ENCODE measurements at places on chromosomes 16 and 17.
A peak's percentile ranks its signal among the peaks of the same experiment; 100 is the strongest.

GRCh38 chr16:12314653-12315185 lies 338.2 kb downstream of the SNX29 start:
- DNase-seq: peak; percentile 39

- DNase-seq: peak; percentile 97
Measured at GRCh38 chr17:76371656-76372628, 12.5 kb upstream of the SPHK1 start.

GRCh38 chr16:89202422-89203215 lies 2.3 kb upstream of the SLC22A31 start:
- no peak for DNase-seq

DNA sequence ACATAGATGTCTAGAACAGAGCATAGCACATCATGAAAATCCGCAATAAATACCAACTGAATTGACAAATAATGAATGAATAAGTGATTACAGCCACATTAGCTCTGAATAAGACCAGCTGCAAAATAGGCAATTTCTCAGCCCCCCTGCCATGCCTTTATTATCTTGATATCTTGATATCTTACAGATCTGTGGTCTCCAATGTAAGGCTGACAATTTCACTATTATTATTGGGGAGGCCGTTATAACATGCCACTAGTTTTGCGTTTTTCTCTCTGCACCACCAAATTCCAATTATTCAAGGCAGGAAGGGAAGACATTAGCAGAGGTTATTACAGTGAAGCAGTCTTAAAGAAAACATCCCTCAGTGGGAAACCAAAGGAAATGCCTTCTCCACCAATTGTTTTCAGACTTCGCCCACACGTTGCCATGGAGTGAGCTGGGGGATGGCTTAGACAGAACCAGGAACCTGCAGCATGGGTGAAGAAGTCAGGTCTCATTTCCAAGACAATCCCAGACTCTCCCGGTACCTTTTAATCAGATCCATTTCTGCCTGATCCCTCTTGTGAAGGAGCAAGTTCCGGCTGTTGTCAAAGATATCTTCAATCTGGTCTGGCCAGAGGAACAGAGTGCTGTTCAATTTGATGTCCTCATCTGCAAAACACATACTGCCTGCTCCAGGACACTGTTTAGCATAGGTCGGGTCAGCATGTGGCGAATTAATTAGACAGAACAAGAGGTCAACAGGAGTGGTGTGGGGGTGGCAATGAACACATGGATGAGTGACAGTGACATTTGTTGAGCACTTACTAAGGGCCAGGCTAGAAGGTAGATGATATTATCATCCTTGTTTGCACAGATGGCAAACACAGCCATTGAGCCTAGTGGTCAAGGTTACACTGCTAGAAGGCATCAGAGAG lies 46.4 kb downstream of the DNAH3 start:
- DNase-seq: peak; percentile 59

GRCh38 chr16:11328172-11329070 lies 16.8 kb upstream of the RMI2 start:
- DNase-seq: peak; percentile 95

GRCh38 chr17:7893187-7893880 lies 4.7 kb downstream of the CHD3 start:
- no peak for DNase-seq

- no peak for DNase-seq
Measured at GRCh38 chr17:11204991-11205390, 36.0 kb upstream of the SHISA6 start.

- peak; percentile 84 for DNase-seq
Measured at GRCh38 chr17:49646391-49647255, 31.3 kb downstream of the SPOP start.

- DNase-seq: no peak
Measured at GRCh38 chr17:58325289-58325726, 3.3 kb downstream of the TSPOAP1 start.

DNA sequence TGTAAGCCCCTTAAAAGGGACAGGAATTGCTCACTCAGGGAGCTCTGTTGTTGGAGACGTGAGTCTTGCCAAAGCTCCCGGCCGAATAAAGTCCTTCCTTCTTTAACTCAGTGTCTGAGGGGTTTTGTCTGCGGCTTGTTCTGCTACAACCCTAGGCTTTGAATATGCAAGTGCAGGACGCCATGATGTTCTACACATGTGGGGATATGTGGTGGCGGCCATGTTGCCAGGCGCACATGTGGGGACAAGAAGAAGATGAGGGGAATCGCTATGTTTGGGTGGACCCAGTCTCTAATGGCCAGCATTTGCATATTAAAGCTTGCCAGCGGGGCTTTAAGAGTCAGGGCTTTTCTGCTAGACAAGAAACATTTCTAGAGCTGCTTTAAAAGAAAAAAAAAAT lies 96.8 kb upstream of the CA10 start:
- no peak for DNase-seq

DNA sequence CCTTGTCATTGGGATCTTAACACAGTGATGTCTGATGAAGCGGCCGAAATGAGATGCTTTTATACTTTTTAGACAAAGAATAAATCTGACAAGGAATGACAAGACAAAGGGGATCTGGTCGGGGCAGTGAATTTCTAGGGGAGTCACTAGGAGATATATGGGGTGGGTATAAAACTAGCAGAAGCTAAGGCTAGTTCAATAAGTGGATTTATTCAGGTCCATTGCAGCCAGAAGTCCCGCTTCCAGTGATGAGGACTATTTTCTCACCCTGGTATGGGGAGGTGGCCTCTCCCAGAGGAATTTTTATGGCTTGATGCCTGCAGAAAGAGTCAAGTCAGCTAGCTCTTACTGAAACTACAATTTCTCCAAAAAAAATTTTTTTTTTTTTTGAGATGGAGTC lies 23.9 kb downstream of the SLC38A8 start:
- no peak for DNase-seq

- no peak for DNase-seq
Measured at GRCh38 chr16:10182222-10183053, at the start of gene GRIN2A. Gene GRIN2A (minus strand): TSS chr16:10182428. CDS start chr16:10180411, 2,017 bp downstream.

GRCh38 chr17:64130559-64131001 lies 636 bp upstream of the ERN1 start:
- DNase-seq: peak; percentile 66

- DNase-seq: no peak
Measured at GRCh38 chr17:18327093-18327492, 12.0 kb downstream of the SMCR8 start.

DNA sequence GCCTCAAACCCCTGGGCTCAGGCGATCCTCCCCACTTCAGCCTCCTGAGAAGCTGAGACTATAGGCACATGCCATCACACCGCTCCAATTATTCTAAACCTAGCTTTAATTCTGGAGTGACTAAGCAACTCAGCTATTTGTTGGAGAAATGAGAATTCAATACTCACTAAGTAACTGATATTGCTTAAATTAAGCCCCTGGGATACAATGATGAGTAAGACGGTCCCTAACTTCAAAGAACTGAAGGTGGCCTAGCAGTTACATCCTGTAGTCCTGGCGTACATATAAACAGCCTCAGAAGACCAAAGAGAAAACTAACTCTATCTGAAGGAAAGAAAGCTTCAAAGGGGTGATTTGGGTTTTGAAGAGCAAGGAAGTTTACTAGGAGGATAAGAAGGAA lies 25.0 kb downstream of the XPO6 start:
- DNase-seq: peak; percentile 54

- no peak for DNase-seq
Measured at GRCh38 chr16:87297918-87298631, 19.1 kb downstream of the C16orf95 start.

GRCh38 chr16:31081428-31082351 lies 7.1 kb downstream of the PRSS53 start:
- no peak for DNase-seq

GRCh38 chr16:31413381-31413780 lies 14.8 kb downstream of the COX6A2 start:
- DNase-seq: no peak

- peak; percentile 62 for DNase-seq
Measured at GRCh38 chr16:83878838-83879237, 20.1 kb upstream of the MLYCD start.

- DNase-seq: peak; percentile 73
Measured at GRCh38 chr17:9924735-9925191, 19.7 kb upstream of the RCVRN start.

GRCh38 chr16:59126486-59126885 lies 392.4 kb upstream of the GOT2 start:
- DNase-seq: no peak

GRCh38 chr16:57427824-57428223 lies 19.4 kb downstream of the CIAPIN1 start:
- DNase-seq: no peak

- no peak for DNase-seq
Measured at GRCh38 chr17:51537996-51538550, 277.7 kb downstream of the UTP18 start.

GRCh38 chr17:39547713-39548478 lies 59.8 kb downstream of the NEUROD2 start:
- DNase-seq: peak; percentile 20

- no peak for DNase-seq
Measured at GRCh38 chr16:88118376-88118775, 167.1 kb downstream of the BANP start.

- no peak for DNase-seq
Measured at GRCh38 chr17:29640981-29641642, 18.4 kb upstream of the CORO6 start.

DNA sequence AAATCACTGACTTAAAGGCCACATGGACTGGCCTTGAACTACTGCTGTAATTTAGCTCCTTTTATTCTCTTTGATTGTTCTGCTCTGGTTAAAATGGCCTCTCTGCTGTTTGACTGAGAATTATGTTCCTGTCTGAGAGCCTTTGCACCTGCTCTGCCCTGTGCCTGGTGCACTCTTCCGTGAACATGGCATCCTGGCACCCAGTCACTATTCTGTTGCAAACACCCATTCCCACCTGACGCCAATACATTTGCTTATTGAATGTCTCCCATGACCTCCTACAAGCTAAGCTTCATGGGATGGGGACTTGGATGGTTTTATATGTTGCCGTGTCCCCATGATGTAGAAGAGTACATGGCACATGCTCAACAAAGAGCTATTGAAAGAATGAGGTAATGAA lies 20.1 kb downstream of the HSD17B2 start:
- DNase-seq: no peak

DNA sequence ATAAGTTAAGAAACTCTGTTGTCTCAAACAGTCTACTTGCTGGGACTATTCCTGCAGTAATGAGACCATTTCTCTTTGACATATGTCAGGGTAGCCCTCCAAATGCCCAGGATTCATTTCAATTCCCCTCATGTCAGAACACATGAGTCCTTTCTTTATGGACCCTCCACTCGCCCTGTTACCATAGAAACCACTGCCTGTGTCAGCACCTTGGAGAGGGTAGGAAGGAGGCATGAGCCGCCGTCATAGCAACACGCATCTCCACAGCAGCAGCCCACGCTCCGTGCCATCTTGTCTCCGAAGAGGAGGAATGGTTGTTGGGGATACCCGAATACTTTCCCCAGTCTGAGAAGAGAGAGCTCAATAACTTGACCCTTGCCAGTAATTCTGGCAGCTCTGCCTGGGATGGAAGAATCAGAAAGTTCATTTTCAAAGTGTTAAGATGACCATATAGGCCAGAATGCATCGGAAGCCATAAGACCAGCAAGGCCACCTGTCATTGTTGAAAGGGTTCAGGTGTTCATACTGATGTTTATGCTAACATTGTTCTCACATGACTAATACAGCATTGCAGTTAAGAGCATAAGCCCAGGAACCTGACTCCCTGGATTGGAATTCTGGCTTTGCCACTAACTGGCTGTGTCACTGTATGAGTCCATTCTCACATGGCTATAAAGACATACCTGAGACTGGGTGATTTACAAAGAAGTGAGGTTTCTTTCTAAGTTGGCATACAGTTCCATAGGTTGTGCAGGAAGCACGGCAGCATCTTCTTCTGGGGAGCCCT lies 141.3 kb downstream of the ABCC12 start:
- peak; percentile 10 for DNase-seq

- DNase-seq: no peak
Measured at GRCh38 chr16:85188822-85189672, 76.8 kb upstream of the CIBAR2 start.

DNA sequence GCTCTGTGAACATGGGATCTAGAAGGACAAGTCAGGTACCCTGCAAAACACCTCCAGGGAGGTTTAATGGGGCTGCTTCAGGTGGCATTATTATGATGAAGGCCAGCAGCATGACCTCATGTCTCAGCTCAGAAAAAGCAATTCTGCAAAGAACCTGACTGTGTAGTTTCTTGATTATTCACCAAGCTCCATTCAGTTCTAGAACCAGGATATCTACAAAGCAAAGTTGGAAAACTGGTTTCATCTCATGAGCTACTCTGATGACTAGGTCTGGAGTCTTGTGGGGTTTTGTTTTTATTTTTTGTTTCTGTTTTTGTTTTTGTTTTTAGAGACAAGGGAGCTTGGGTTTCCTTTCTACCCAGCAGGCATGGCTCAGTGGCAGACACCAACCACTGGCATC lies 19.0 kb upstream of the LRRC37A3 start:
- DNase-seq: no peak

DNA sequence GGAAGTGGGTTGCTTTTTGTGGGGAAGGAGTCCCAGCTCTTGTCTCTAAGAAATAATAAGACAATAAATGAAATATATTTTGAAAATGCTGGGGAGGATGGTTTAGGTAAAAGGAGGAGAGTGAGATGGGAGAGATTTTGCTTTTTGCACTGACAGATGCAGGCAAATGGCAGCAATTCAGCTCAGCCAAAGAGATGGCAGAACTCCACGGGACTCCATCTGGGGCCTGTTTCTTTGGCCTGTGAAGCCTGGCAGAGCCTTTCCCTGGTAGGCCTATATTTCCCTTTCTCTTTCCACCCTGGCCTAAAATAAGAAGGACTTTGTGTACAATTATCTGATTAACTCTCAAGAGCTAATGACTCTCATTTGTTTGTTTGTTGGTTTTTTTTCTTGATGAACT lies 1525.1 kb downstream of the CDH11 start:
- DNase-seq: no peak

DNA sequence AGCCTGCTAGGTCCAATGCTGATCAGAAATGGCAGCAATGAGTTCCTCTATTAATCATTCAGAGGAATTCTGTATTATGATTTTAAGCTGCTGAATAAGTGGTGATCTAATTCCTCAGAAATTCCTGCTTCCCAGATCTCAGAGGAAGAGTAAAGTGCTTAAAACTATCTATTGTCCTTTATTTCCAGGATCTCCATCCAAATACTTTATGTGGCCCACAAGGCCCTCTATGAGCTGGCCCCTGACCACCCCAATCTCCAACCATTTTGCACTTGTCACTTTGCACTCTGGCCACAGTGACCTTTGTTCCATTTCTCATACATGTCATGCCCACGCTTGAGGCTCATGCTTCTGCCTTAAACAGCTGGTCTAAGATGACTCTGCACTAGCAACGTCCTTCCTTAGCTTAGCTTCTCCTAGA lies 93.7 kb downstream of the CA10 start:
- DNase-seq: peak; percentile 39

- no peak for DNase-seq
Measured at GRCh38 chr17:75181608-75182318, 996 bp downstream of the SUMO2 start.

All from fibroblast of skin of abdomen (primary cell).